ENCODE measurements at places on chromosomes 4 and X. TPM values are rescaled to one million over a fixed set of nuclear protein-coding genes. Genes with fewer than 3 reads are reported as not detected.

- DNase-seq, result no peak
These were observed 2.6 kb upstream of the ATP6AP2 start for GRCh38 chrX:40578039-40578695.

- DNase-seq, result no peak
These were observed 36.1 kb upstream of the WDR19 start for GRCh38 chr4:39146211-39146610.

- DNase-seq, result no peak
These were observed 26.9 kb downstream of the FAM241A start for GRCh38 chr4:112172180-112172579.

DNA sequence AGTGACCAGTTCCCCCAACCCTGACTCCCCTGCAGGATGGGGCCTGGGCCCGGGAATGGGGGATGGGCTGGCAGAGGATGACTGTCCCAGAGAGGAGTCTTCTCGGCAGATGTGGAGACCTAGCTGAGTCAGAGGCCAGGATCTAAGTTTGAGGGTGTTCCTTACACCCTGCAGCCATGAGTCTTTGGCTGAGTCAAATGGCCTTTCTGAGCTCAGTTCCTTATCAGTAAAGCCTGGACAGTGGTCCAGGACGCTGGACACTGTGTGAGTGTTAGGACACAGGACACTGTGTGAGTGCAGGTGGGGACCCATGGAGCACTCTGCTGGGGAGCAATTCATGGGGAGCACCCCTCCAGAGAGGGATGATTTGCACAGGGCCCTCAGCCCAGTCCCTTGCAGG lies 5.0 kb downstream of the IL9R start:
- no peak for DNase-seq

DNA sequence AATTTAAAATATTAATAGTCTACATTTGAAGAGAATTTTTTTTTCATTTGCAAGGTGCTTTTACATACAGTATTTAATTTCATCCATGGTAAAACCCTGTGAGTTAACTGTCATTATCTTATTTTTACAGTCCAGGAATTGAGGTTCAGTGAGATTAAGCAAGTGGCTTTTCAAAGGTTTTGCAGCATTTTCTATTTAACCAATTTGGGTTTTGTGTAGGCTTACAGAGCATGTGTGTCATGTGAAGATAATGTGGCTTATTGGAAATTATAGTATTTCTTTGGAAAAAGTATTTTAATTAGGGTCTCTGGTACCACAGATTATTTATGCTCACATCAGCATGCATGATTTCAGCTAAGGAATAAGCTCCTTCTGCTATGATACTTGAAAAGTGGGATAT lies 4.5 kb downstream of the XK start:
- DNase-seq, result no peak

GRCh38 chr4:137029026-137029425 lies 503.3 kb downstream of the PCDH18 start:
- no peak for DNase-seq

- no peak for DNase-seq
These were observed 22.6 kb downstream of the L1CAM start for GRCh38 chrX:153863251-153863991.

DNA sequence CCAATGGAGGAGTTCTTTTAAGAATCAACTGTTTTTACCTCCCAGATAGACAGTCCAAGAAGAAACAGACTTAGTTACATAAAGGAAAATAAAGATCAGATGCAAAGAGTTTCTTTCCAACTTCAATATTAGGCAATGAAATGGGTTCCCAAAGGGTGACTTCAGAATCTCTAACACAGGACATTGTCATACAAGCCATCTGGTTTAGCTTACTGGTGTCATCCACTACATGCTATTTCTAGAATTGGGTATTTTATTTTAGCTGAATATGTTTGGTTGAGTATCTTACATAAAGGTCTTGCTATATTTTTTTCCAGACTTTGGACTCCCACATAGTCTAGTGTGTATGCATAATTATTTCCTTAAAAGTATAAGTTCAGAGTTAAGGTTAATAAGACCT lies 162.1 kb upstream of the SLC7A11 start:
- DNase-seq, result no peak

DNA sequence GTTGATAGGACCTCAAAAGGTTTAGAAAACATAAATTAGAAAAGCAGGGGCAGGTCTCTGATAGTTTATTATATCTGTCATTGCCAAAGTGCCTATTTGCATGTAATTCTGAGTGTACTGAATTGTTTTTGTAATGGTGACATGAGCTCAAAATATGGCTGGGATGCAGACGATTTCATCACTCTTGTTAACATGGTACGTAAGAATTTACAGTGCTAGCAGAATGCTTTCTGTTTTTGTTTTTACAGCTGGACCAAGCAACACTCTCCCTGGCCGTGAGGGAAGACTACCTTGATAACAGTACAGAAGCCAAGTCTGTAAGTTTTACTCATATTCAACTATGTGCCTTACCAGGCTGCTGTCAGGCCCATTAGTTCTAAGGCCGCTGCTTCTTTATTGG lies 58.1 kb downstream of the PHEX start:
- DNase-seq, result no peak

- DNase-seq, result no peak
These were observed 47.1 kb downstream of the MTHFD2L start for GRCh38 chr4:74205046-74205445.

DNA sequence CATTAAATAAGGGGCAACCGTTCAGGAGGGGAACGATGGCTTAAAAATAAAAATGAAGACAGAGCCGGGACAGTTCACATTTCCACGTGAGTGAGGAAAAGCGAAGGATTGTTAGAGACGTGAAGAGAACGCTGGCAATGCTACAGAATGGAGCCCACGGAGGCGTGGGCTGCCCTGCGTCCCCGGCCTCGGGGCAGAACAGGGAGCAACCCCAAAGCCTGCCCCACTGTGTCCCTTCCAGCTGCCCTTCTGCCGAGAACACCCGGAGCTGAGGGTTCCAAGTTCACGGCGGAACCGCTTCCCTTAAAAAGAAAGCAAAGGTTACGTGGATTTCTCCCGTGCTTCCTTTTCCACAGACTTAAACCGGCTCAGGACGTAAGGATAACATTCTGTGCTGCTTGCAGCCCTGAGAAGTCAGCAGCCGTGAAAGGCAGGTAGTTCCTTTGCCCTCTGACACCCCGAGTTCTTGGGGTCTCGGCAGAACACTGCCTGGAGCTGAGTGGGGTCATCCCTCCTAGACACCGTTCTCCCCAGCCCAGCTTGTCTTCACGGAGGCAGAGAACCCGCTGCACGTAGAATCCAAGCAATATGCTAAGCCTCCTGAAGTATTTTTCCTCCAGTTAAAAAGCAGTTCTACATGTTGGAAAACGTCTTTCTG lies 14.2 kb downstream of the DHRSX start:
- DNase-seq, result no peak

DNA sequence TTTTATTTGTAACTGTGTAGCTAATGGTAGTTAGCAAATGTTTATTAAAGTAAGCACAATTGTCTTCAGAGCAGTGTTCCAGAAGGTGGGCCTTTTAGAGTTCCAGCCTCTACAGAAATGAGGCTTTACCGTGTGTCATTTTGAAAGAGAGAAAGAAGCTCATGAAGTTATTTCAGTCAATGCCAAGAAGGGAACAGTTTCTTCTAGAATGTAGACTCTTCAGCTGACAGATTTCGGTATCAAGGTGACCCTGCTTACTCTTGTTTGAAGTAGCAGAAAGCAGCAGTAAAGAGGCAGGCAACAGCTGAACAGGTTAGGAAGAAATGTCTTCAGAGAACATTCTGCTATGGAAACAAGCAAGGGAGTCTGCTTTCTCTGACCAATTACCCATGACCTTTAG lies 93.6 kb downstream of the TASL start:
- no peak for DNase-seq

GRCh38 chr4:56861360-56861759 lies 39.9 kb upstream of the SPINK2 start:
- no peak for DNase-seq

- no peak for DNase-seq
These were observed 649 bp upstream of the VBP1 start for GRCh38 chrX:155215443-155216178.

DNA sequence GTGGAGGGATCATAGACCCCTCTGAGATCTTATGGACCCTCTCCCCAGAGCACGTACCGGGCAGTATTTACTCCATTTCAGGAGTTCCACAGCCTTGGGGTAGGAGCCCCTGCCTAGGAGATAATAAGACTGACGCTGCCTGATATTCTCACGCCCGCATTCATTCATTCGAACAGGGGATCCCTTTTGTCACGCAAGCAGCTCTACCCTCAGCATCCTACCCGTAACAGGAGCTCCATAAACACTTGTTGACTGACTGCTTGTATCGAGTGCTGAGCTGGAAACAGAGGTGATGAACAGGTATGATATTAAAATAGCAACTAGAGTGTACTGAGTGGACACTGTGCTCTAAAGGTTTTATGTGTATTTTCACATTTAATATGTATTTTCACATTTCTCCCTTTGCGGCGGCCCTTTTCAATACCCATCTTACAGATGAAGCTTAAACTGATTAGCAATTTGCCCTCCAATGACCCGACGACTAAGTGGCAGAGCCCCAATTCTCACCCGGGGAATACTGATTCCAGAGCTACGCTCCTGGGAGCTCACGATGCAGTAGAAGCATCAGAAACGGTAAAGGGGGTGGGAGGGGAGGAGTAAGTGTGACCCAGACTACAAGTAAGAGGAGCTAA lies 888 bp downstream of the RAB28 start:
- DNase-seq, result peak; percentile 49

- no peak for DNase-seq
These were observed 166.2 kb upstream of the FGF13 start for GRCh38 chrX:138877746-138878145.

DNA sequence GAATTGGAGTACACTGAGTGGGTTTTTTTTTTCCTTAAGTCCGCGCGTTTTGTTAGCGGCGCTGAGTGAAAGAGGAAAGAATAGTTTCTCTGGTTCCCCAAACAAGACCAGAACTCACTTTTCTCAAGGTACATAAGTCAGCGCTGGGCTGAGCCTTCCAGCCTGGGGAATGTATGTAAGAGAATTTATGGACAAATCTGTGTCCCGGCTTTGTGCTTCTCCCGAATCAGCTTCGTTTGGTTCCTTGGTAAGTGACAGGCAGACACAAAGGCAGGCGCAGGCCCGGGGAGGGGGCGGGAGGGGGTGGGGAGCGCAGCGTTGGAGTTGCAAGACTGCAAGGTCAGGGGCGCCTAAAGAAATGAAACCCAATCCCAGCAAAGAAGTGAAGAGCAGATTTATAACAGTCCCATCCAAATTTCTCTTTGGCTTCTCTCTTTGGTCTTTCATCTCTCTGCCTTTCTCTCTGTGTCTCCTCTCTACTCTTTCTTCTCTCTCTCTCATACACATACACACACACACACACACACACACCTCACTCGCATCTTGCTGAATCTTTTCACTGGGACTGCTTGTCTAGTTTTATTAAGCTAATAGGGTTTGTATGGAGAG lies 981 bp downstream of the TET2 start:
- peak; percentile 61 for DNase-seq

GRCh38 chr4:54016504-54016903 lies 47.9 kb downstream of the CHIC2 start:
- no peak for DNase-seq

DNA sequence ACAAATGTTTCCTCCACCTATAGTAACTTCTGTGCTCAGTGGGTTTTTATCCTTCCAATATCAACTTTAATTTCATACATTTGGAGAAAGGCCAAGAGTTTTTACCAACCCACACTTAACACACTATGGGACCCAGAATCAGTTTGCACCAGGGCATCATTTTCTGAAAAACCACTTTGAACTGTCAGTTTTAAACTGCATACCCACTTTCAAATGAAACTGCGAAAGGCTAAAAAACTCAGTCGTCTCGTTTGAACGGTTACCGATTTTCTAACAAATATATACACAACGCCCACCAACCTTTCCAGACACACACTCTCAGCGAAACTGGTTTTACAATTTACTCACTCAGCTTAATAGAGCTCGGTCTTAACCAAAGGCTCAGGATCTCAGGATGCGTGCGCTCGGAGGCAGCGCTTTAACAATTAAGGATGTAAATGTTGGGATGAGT lies 376 bp downstream of the ABCG2 start:
- no peak for DNase-seq

- DNase-seq, result no peak
These were observed 200.0 kb downstream of the PDHA2 start for GRCh38 chr4:96039803-96040436.

DNA sequence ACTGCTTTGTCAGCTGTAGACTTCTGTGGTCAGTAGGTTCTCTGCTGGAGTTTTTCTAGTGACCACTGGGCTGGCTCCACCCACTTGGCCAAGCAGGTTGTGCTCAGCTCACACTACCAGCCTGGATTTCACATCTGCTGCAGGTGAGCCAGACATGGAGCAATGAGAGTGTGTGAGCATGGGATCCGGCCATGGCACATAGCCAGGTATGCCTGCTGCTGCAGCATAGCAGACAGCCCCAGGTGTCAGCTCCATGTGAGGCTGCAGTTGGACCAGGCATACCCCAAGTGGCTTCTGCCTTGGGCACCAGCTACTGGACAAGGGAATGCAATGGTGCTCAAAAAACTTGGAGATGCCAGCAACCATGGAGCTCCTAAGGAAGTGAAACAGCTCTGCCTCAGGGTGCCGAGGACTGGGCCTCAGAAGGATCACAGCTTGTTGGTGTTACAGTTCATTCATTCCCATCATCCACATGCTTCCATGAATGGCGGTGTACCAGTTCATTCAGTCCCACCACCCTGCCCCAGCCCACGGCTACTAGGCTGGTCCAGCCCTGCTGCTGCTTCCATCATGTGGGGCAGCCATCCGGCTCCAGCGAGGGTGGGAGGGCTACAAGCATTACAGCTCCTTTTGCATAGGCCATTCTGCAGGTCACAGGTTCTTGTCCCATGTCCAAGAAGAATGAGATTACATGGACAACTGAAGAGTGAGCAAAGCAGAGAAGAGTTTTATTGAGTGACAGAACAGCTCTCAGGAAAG lies 389.1 kb upstream of the PCDH7 start:
- no peak for DNase-seq

DNA sequence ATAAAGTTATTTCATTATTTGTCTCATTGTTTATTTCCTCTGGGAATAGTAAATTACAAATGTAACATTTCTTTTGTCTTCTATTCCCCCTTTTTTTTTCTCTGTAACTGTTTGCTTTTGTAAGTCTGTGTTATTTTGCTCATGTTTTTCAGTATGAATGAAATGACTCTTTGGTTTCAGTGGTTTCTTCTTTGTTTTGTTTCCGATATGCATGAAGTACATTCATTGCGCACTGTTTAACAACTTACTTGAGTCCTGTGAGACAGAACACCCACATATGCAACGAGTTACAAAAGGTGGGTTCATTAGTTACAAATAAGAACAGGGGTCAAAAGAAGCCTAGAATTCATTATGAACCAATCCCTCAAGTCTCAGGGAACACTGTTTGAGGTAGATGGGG lies 175.0 kb upstream of the UGT8 start:
- DNase-seq, result no peak

- DNase-seq, result no peak
These were observed 9.4 kb upstream of the CPLX1 start for GRCh38 chr4:835148-836002.

The RIPPLY1 gene
- 3.8 TPM for polyA plus RNA-seq

The HTT gene
- 28.6 TPM for polyA plus RNA-seq

The NSDHL gene
- 29.1 TPM for polyA plus RNA-seq

The SPATA4 gene
- polyA plus RNA-seq, result 1.8 TPM

The KIAA1210 gene
- polyA plus RNA-seq, result 2.7 TPM

The GALNTL6 gene
- 1.3 TPM for polyA plus RNA-seq

The H2AZ1 gene
- 344 TPM for polyA plus RNA-seq

The CXCL3 gene
- polyA plus RNA-seq, result 0.17 TPM

The REPS2 gene
- polyA plus RNA-seq, result 18.9 TPM

The GRPEL1 gene
- 38.8 TPM for polyA plus RNA-seq

The HADH gene
- polyA plus RNA-seq, result 110 TPM

The NLGN4X gene
- 15.0 TPM for polyA plus RNA-seq

The RASSF6 gene
- 6.0 TPM for polyA plus RNA-seq

The PRKG2 gene
- polyA plus RNA-seq, result 1.6 TPM

The SRD5A3 gene
- polyA plus RNA-seq, result 17.0 TPM

The BCAP31 gene
- 181 TPM for polyA plus RNA-seq

The NUDT11 gene
- polyA plus RNA-seq, result 15.4 TPM
